Activated naive CD8-positive, alpha-beta T cell treated with anti-CD3 and anti-CD28 coated beads, Interleukin-2, amount 50 U/mL, for 16 hours (primary cell): ENCODE measurements at places on chromosomes 7 and 10.
A peak's percentile ranks its signal among the peaks of the same experiment; 100 is the strongest.

GRCh38 chr7:155864271-155864985, 52.2 kb upstream of the SHH start:
- no peak for DNase-seq

DNA sequence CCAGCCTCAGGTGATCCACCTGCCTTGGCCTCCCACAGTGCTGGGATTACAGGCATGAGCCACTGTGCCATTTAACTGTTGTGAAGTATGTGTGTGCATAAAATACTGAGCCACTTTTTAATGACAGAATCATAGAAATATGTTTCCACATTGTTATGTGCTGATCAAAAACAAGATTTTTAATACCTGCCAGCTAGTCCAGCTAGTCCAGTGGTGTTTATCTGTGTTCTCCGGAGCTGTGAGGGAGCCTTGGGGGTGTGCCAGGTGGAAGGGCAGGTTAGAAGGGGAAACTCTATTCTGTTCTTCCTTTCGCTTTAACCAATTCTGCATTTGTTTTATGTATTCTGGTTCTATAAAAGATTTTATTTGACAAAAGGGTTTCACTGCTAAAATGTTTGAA, 7.0 kb downstream of the FAM221A start:
- DNase-seq = no peak

GRCh38 chr10:101226491-101227428, 2.5 kb downstream of the LBX1 start:
- no peak for DNase-seq

DNA sequence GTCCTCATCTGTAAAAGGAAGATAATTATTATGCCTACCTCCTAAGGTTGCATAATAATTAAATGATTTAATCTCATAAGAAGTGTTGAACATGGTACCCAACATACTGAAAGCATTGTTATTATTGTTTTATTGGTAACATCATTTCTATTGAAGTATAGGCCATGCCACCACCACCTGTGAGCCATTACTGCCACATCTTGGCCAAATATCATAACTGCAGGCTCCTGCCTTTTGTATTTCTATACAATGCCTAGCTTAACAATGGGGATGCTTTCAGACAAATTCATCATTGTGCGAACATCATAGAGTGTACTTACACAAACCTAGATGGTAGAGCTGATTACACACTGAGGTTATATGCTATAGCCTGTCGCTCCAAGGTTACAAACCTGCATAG, 61.1 kb upstream of the NPSR1 start:
- no peak for DNase-seq

DNA sequence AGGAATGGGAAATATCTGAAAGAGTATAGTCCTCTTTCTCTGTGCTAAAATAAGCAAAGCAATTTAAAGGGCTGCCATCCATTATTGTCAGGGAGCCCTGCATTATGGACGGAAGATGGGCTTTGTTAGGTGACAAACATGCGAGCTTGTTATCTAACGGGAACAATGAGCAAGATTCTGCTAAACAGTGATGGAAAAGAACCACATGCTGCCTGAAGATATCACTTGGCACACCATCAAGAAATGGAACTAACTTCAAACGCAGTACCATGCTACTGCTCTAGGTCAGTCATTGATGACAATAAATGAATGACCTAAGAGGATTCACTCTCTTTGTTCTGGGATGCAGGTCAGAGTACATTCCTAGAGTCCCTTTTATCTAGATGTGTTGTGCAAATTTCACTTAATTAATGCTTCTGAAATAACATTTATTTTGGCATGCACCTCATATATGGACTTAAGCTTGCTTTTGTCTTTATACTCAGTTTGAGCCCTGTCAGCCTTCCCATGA, 175.7 kb upstream of the PTN start:
- no peak for DNase-seq

DNA sequence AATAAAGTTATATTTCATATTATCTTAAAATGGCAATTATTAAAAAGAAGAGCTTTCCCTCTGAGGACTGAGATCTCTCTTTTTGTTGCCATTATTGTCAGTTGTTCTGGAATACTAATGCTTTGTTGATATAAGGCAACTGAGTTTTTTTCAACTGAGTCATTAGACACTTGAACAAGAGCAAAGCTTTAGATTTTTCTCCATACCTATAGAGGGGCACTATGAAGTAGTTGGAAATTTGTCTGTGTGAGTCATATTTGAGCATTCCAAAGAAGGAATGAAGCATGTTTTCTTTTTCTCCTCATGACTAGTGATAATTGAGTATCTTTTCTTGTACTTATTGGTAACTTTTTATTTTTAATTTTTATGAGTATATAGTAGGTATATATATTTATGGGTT, 24.5 kb downstream of the RPA3 start:
- no peak for DNase-seq

GRCh38 chr10:12579954-12580858, 230.9 kb downstream of the CAMK1D start:
- DNase-seq = no peak

GRCh38 chr10:124299696-124300095, 119.0 kb downstream of the OAT start:
- no peak for DNase-seq

DNA sequence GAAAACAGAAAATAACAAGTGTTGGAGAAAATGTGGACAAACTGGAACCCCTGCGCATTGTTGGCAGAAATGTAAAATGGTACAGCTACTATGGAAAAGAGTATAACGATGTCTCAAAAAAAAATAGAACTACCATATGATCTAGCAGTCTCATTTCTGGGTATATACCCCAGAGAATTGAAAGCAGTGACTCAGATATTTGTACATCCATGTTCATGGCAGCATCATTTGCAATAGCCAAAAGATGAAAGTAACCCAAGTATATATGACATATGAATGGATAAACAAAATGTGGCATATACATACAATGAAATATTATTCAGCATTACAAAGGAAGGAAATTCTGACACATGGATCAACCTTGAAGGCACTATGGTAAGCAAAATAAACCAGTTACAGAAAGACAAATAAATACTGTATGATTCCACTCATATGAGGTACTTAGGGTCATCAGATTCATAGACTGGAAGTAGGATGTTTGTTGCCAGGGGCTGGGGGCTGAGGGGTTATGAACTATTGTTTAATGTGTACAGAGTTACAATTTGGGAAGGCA, 4.9 kb downstream of the NRCAM start:
- DNase-seq = no peak

GRCh38 chr10:34219753-34220548, 595.1 kb downstream of the PARD3 start:
- DNase-seq = no peak

DNA sequence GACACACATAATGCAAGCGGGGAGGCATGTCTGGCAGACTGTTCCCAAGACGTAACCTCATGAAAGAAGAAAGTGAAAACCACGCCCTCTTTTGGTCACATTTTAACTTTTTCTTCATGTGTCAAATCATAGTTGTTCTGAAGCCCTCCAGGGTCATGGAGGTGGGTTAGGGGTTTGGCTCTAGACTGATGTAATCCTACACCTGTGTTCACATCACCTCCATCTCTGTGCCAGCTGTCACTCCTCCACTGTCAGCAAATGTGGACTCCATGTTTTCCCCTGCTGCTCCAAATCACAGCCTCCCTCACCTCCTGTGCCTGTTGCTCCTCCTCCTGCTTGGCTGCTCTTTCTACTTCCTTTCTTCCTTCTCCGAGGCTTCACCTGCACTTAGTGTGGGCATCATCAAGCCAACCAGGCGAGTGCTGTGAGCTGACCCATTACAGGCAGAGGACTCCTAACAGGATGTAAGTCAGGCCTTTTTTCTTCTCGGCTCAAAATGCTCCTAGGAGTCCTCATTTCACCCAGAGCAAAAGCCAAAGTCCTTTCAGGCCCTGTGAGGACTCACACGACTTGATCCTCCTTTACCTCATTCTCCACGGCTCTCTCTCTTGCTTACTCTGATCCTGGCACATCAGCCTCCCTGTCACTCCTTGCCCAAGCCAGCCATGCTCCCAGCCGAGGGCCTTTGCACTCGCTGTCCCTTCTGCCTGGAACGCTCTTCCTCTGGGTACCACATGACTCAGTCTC, 66.4 kb upstream of the IFRD1 start:
- DNase-seq = no peak

- no peak for DNase-seq
Observed at GRCh38 chr7:155466814-155467733, 9.1 kb downstream of the EN2 start.

- no peak for DNase-seq
Observed at GRCh38 chr10:33612551-33612950, 278.1 kb upstream of the NRP1 start.

DNA sequence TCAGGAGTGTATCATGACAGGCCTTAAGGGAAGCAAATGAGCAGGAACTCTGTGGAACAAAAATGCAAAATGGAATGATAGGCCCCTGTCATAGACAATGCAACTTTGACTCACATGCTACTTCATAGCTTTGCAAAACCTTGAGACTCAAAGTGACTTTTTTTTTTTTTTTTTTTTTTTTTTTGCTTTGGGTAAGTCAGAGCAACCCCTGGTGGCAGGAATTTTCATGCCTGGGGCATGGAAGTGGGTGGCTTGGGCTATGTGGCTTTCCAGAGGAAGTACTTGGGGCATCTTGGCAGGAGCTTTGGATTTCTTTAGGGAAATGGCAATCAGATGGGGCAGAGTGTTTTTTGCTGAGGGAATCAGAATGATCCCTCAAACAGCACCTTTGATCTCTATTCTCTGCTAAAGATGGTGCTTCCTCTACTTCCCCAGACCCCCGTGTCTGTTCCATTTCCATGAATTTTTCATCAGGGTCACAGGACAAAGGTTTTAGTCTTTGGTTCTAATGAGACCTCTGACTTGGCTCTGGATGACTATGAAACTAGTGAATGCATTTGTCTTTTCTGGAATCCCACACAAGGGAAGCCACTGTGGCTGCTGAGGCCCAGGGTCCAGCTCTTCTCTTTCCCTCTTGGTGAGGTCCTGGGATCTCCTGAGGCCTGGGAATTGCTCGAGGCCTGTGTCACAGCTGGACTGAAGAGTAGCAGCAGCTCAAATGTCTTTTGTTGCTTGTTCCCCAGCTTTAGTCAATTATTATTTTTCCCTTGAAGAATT, 62.8 kb downstream of the TACC2 start:
- no peak for DNase-seq

DNA sequence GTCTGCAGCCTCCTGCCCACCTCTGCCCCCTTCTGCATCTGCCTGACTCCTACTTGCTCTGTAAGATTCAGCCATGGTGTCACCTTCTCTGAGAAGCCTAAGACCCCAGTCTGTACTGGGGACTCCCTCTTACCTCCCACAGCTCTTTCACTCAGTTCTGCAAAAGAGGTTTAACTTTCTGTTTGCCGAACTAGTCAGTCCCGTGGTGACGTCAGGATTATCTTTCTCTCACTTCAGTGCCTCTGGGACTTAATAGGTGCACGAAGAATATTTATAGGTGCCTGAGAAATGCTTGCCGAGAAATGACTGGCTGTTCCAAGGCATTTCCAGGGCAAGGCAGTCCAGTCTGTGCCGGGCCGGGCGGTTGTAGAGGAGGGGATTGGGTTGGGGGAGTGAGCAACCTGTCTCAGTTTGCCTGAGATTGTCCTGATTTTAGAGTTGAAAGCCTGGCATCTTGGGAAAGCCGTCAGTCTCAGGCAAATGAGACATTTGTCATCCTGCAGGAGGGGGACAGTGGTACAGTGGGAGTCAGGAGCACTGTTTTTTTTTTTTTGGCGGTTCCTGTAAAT, 227.5 kb upstream of the NPVF start:
- DNase-seq = no peak

- peak; percentile 1 for DNase-seq
Observed at GRCh38 chr10:27783660-27784059, 38.0 kb upstream of the MKX start.

DNA sequence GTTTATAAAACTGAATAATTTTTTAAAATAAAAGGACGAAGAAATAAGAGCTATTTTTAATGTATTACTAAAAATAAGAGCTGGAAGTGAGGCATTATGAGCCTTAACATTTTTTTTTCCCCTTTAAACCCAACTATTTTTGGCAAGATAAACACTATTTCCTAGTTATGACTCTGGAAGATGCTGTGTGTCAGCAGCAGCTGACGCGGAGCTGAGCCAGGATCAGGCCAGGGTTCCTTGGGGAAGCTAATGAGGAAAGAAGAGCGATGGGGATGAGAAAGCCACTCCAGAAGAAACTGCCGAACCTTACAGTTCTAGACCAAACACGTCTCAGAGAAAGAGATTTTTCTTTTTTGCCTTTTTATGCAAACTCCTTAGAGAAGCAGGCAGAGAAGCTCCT, 85.9 kb downstream of the USP6NL start:
- no peak for DNase-seq

DNA sequence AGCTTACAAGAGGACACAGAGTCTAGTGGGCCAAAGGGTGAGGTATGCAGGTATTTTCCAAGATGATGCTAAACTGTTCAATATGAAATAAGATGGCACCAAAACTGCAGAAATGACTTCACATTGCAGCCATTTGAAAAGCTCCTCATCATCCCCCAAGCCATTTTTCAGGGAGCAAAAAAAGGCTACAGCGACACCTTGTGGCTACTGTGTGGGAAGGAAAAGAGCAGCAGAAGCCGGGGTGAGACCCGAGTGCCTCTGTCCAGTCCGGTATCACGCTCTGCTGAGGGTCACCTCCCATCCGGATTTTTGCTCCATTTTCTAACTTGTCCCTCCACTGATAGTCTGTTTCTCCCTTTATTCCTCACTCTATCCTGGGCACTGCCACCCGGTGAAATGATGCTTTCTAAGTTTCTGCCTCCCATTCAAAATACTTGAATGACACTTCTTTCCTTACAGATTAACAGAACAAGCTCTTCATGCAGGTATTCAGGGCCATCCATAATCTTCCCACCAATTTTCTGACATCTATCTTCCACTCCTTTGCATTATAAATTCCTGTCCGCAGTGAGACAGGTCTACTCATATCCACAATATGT, 220.2 kb downstream of the DGKI start:
- no peak for DNase-seq

- DNase-seq = no peak
Observed at GRCh38 chr7:88522771-88523293, 216.1 kb upstream of the STEAP4 start.

- DNase-seq = no peak
Observed at GRCh38 chr7:39357648-39358047, 208.6 kb upstream of the YAE1 start.

DNA sequence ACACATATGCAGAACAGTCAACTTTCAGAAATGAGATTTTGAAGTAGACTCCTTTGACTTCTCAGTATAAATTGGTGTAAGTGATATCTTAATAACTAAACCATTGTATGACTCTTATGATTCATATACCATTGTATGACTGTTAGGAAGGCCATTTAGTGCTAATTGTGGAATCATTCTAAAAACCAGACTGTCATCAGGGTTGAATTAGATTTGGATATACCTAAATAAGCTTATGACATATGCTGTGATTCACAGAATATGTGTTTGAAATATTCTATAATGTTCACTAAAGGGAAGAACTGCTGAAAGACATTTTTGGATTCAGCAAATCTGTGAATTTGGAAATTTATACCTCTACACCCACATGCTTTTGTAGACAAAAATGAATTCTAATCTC, 438.1 kb downstream of the MDFIC start:
- DNase-seq = no peak

DNA sequence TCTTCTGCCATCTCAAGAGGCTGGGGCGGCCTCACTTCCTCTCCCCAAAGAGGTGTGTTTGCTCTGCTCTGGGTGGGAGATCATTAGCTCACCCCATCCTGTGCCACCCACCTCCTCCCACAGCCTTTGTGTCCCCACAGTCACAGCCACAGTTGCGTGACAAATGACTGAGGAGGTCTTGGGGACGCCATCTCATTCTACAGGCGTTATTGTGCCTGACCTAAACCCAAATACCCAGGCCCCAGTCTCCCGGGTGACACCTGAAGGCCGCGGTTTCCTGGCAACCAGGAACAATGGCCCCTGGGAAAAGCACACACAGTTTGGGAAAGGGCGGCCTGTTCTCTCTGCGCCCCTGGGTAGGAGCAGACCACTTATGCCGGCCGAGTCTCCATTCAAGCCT, 51.6 kb downstream of the SLIT1 start:
- DNase-seq = no peak
